IMR-90 (cell line): ENCODE measurements at places on chromosomes 11 and 22. TPM values are rescaled to one million over a fixed set of nuclear protein-coding genes. Genes with fewer than 3 reads are reported as not detected.

GRCh38 chr11:11611381-11611780 is 10.4 kb downstream of the GALNT18 start:
- H3K4me1 ChIP-seq = peaks cover 2% of the 10 kb centered on the region; the same call in 1 of the 2 replicates
- no peaks in the 10 kb centered on the region; the same call in 1 of the 2 replicates for H3K27me3 ChIP-seq
- DNase-seq = no peak

- H3K27ac ChIP-seq = peak overlapping the region; percentile 75
- peaks cover 17% of the 10 kb centered on the region for H3K36me3 ChIP-seq
- peak; percentile 65 for DNase-seq
- H3K4me3 ChIP-seq = peak overlapping the region; percentile 96
- H3K4me1 ChIP-seq = peaks cover 5% of the 10 kb centered on the region; the same call in 1 of the 2 replicates
- peaks cover 11% of the 10 kb centered on the region for H3K27me3 ChIP-seq
Observed at GRCh38 chr11:70270877-70271648, 573 bp downstream of the PPFIA1 start.

The SYNGR1 gene
- total RNA-seq = 6.3 and 19.7 TPM in 2 replicates

GRCh38 chr11:121448431-121448941 is 3.6 kb upstream of the SORL1 start:
- DNase-seq = peak; percentile 3
- peaks cover 38% of the 10 kb centered on the region for H3K27me3 ChIP-seq
- no peaks in the 10 kb centered on the region for H3K36me3 ChIP-seq
- no peak overlapping the region for H3K4me3 ChIP-seq

DNA sequence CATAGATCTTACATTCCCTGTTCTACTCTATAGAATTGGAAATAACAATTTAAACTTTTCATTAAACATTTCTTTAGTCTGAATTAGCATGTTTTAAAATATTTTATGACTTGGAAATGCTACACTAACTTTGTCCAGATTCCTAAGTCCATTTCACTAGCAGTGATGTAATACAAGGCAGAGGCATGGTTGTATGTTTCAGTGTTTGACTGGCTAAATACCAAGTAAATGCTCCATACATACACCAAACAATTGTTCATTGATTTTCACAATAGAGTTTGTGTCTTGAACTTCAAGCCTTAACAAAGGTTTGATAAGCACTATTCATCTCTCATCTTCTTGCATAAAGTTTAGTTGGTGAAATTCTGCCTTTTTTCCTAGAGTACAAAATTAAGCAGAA is 13.5 kb downstream of the ZBED5 start:
- H3K27ac ChIP-seq = no peak overlapping the region
- no peaks in the 10 kb centered on the region for H3K36me3 ChIP-seq
- peaks cover 2% of the 10 kb centered on the region; the same call in 1 of the 2 replicates for H3K4me1 ChIP-seq
- peak; percentile 37 for DNase-seq

The PICALM gene
- total RNA-seq = 441 and 453 TPM in 2 replicates

The DRICH1 gene
- total RNA-seq = under 0.01 TPM in 1 of 2 replicates, not detected in the other

The ABTB2 gene
- 0.18 and 0.28 TPM in 2 replicates for total RNA-seq

The ALDH3B2 gene
- not detected in 2 replicates for total RNA-seq

GRCh38 chr11:1748636-1749394 is 1.6 kb downstream of the IFITM10 start:
- H3K4me1 ChIP-seq = peaks cover 8% of the 10 kb centered on the region; the same call in 1 of the 2 replicates
- H3K27me3 ChIP-seq = peaks cover 9% of the 10 kb centered on the region; the same call in 1 of the 2 replicates
- no peak overlapping the region for H3K27ac ChIP-seq
- no peak overlapping the region for H3K4me3 ChIP-seq
- peaks cover 4% of the 10 kb centered on the region; the same call in 1 of the 2 replicates for H3K36me3 ChIP-seq
